ENCODE measurements at places on chromosomes 12 and 14.

- no peak for DNase-seq
Measured at GRCh38 chr12:42084522-42084921, 60.2 kb downstream of the GXYLT1 start.

- no peak for DNase-seq
Measured at GRCh38 chr12:68587448-68587873, 23.2 kb upstream of the RAP1B start.

DNA sequence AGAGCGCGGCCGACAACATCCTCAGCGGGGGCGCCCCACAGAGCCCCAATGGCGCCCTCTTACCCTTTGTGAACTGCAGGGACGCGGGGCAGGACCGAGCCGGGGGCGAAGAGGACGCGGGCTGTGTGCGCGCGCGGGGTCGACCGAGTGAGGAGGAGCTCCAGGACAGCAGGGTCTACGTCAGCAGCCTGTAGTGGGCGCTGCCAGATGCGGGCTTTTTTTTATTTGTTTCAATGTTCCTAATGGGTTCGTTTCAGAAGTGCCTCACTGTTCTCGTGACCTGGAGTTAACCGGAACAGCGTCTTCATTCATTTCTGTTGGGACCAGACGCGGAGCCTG, 103.8 kb upstream of the FKBP4 start:
- DNase-seq, result no peak

- DNase-seq, result no peak
Measured at GRCh38 chr14:104075530-104076151, 9.9 kb upstream of the ASPG start.

DNA sequence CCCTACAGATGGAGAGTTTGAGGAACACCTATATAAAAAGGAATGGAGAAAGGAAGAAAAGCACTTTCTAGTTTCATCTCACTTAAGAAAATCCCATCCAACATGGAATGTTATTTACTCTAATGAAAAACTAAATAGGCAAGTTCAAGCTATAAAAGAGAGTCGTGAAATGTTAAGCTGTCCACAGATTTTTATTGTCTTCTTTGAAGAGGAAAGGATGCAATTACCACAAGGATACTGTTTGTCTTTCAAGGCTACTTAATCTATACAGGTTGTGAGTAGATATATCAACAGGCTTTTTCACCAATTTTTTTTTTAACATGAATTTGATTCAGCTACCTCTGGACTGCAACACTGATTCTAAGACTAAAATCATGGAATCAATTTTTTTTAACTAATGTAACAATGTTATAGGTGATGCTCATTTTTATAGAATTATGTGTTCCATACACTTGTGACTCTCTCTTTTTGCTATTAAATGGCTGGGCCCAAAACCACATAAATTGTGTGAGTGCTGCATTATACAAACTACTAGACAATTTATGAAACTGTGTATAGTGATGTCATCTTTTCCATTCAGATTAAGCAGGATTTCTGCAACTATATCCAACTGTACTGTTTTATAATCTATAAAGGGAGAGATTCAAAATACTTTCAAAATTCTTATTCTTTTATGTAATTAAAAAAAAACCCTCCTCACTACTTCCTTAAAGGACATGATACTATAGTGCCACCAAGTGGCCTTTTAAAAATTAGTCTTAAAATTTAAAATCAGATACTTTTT, 26.8 kb upstream of the BMAL2 start:
- DNase-seq, result no peak

DNA sequence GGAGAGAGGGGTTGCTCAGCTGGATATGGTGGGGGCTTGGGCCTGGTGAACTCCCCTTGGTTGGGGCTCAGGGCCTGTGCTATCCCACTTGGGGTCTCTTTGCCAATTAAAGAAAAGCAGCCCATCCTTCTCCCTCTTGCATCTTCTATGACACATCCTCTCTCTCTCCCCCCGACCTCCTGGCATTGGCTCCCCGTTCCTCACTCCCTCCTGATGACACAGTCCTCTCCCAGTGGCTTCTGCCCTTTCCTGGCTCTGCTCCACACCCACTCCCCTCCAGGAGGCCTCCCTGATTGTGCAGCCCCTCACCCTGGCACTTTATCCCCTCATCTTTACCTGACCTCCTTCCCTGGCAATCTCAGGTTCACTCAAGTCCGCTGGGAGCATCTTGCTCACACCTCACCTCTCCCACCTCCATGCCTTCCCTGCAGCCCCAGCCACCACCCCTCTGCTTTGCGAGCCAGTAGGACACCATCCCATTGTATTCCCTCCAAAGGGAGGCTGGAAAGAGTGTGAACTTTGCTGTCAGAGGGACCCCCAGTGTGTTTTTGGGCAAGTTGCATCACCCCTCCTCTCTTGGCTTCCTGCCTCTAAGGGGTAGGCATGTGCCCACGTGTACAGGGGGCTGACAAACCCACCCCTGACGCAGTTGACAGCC, 10.7 kb downstream of the KRT80 start:
- DNase-seq, result no peak

- DNase-seq, result no peak
Measured at GRCh38 chr12:70619471-70620152, 17.6 kb downstream of the PTPRB start.

GRCh38 chr12:29782871-29783772, 620 bp downstream of the TMTC1 start:
- peak; percentile 79 for DNase-seq

DNA sequence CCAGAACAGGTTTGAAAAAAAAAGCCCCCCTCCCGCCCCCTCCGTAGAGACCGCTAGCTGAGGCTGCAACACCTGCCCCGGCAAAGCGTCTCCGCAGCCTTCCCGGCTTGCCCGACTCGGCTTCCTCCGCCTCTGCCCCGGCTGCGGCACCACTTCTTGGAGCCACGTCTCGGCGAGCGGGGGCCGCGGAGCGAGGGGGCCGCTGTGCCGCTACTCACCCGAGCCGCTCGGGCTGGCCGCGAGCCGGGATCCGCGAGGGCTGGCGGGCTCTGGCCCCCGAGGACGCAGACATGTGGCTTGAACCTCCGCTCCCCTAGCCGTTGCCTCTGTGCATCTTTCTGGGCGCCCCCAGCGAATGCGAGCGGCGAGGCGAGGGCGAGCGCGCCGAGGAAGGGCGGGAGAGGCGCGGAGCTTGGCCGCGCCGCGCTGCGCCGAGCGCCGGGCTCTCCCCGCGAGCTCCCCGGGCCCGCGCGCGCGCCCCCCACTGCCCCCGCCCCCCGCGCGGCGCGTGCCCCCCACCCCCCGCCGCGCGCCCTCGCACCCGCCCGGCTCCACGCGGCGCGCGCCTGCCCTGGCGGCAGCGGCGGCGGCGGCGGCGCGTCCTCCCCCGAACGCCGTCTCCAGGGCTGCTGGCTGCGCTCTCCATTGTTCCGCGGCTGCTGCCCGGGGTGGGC, 249.5 kb downstream of the APAF1 start:
- no peak for DNase-seq

DNA sequence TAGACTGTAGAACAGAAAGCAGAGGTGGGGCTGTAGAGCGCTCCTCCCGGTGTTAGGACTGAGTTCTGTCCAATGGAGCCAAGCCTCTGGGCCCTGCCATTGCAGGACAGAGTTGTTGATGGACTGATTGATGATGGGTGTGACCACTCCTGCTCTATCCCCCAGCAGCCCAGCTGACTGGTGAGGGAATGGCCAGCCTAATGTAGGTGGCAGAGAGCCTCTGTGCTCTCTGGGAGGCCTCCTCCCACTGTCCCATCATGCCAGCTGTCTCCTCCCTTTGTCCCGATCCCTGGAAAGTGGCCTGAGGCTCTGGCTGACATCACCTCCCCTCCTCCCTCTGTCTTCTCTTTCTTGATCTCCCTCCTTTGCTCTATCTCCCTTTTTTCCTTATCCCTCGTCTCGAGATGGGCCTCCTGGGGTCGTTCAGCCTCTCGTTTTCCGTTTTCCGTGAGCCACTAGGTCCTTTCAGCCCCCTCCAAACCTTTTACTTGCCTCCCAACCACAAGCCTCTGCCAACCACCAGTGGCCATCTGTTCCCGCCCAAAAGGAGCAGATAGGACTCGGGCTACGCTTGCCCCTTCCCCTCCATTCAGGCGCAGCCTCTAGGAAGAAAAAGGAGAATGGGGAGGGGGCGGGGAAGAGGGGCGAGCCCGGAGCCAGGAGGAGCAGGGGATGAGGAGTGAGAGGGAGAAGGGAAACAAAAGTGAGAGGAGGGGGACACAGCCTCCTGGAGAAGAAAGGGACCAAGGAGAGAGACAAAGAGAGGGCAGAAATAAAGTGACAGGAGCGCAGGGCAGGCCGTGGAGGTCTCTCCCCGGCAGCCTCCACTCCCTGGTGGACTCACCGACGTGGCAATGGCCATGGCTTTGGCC, 572 bp downstream of the EFS start:
- DNase-seq, result peak; percentile 73

- DNase-seq, result no peak
Measured at GRCh38 chr14:88188745-88189416, 134.2 kb downstream of the KCNK10 start.

GRCh38 chr12:108033090-108033489, 96.0 kb upstream of the WSCD2 start:
- DNase-seq, result no peak

DNA sequence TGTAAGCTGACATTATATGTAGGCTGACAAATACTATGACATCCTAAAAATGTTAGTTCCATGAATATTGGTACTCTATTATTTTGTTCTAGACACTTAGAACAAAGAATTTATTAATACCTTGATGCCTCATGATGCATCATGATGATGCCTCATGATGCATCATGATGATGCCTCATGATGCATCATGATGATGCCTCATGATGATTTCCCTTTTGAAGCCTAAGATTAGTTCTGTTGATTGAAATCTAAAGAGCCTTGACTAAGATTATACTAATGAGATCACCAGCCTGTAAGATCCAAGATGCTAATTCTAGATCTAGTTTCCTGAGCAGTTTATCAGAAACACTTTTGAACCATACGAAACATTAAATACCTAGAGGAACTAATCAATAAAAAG, 4.6 kb upstream of the CEP128 start:
- no peak for DNase-seq

- peak; percentile 90 for DNase-seq
Measured at GRCh38 chr14:92686900-92687427, 61.5 kb downstream of the LGMN start.

GRCh38 chr12:1885599-1886245, 32.7 kb downstream of the CACNA2D4 start:
- DNase-seq, result no peak

GRCh38 chr12:92400006-92400405, 254.4 kb upstream of the BTG1 start:
- DNase-seq, result no peak

DNA sequence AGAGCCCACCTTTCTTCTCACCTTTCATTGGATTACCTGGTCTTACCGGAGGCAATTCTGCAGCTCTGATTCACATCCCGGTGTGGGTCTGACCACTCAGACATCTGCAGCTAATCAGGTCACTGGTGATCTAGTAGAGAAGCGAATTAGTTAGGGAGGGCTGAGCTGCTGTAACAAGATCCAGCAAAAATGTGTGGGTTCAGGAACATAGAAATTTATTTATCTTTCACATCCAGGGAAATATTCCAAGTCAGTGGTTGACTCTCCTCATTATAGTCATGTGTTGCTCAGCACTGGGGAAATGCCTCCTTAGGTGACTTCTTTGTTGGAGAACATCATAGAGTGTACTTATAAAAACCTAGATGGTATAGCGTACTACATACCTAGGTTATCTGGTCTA, 218.7 kb upstream of the PELI2 start:
- no peak for DNase-seq

GRCh38 chr12:66129934-66130266, 650 bp downstream of the LLPH start:
- DNase-seq, result no peak

DNA sequence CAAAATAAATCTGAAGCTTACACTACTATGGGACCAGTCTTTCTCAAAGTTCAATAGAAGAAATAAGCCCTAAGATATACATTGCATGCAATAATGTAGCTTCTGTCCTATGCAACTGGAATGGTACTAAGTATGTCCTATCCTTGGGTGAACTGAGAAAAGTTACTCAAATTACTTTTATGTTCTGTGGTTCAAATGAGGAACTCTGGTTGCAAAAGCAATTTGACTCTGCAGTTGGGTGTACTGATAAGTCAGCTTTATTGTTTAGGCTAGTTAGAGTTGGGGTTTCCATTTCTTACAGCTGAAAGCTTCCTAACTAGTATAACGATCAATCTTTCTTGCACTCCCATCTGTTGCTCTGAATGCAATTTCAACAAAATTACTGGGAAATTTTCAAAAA, 29.2 kb downstream of the GPR135 start:
- DNase-seq, result no peak

DNA sequence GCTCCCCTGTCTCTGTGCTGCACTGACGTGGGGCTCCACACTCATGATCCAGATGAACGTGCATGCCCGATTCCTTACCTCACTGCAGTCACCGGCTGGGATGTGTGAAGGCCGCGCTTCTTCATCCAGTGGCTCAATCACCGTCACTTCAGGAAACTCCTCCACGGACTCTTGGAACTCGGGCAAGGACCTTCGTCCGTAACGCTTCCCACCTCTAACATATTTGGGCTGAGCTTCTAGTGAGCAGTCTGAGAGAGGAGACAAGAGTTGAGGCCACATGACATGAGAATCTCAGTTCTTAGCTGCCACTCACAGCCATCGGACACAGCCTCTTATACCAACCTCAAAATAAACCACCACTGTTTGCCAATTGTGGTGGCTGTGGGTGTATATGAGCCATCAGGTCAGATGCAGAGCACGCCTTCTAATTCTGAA, 38.3 kb downstream of the NIN start:
- no peak for DNase-seq

DNA sequence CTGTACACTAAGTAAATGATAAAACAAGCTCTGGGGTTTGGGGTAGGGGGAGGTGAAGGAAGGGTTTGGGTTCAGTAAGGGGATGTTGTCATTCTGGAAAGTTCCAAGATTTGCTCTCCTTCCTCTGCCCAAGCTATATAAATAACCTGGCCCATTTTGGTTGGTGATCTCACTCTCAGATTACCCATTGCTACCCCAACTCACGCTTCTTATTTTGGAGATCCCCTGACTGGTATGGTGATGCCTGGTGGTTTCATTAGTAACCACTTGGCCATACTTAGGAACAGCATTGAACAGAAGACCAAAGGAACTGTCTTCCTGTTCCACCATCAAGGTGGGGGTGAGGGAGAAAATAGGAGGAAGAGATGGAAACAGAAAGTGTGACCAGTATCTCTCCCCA, 259.6 kb upstream of the TBX3 start:
- no peak for DNase-seq

DNA sequence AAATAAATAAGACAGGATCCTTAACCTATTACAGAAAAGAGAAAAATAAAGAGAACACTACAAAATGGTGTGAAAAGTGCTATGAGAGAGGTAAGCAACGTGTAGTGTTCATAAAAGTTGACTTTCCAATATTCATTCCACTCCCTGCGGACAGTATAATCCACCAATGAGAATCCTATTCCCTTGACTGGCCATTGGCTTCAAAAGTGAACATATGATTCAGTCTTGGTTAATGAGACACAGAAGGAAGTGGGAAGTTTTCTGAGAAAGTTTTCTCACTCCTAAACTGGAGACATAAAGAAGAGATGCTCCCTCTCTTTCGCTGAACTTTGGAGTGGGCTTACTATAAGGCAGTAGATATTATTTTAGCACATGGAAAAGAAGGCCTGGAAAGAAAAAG, 153.1 kb downstream of the PAWR start:
- no peak for DNase-seq

Data from cardiac septum (tissue), 1 donor.